ENCODE measurements at places on chromosomes 11 and 22.

DNA sequence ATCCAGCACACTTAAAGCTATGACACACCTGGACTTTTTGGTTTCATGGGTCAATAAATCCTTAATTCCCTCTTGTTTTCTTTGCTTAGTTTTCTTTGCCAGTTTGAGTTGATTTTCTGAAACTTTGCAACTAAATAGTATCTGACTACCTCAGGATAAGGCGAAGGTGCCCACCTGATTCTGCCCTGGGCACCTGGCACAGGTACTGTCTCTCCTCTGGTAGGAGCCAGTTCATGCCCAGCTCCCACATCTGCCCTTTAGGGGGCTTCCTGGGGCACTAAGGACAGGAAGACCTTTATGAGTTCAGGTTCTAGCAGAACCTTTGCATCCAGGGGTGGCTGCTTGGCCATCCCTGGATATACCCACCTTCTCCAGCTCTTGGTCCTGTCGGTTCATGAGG is 19.6 kb upstream of the KCNJ11 start:
- no peak for DNase-seq

- no peak for DNase-seq
Measured at GRCh38 chr11:132142121-132142520, 771.7 kb downstream of the NTM start.

DNA sequence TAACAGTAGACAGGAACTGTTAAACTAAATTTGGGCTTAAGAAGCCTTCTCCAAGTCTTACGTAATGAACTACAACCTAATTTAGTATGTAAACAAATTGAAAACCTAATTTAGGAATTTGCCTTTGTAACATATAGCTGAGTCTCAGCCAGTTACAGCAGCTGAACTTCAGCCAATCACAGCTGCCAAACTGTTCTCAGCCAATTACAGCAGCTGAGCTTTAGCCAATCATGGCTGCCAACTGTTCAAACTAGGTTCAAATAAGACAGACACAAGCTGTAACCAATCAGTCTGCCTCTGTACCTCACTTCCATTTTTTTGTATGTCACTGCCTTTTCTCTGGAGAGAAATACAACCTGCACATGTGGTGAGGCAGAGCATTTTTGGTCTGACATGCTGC is 95.0 kb upstream of the CD44 start:
- DNase-seq, result no peak

DNA sequence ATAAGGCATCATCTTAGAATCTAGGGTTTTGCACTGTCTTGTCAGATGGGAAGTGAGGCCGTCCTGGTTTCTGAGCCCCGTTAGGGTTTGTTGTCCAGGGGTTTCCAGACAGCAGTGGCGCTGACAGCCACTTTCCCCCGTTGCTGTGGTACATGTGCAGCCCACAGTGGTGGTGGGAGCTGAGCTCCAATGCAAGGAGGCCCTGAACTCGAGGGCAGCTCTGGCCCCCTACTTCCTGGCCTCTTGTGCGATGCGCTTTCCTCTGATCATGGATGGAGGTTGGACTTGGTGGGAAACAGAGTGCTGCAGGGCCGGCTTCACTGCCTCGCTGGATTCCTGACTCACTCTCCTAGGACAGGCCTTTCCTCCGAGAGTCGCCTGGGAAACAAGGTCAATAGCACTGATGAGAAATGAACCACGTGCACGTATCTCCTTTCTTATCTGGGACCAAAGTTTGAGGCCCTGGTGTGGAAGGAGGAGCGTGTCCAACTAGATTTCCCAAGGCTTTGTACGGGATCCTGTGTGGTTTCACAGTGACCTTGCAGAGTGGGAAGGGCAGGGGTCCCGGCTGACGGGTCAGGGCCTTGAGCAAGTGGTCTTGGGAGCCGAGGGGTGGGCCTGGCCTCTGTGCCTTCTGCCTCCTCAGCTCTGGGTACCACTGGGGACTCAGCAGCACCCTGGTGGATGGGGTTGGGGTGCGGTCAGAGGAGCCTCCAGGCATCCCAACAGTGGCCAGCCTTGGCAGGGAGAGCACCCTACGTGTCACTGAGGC is 3.7 kb downstream of the PHRF1 start:
- no peak for DNase-seq

- DNase-seq, result no peak
Measured at GRCh38 chr11:101470419-101470818, 113.4 kb downstream of the TRPC6 start.

DNA sequence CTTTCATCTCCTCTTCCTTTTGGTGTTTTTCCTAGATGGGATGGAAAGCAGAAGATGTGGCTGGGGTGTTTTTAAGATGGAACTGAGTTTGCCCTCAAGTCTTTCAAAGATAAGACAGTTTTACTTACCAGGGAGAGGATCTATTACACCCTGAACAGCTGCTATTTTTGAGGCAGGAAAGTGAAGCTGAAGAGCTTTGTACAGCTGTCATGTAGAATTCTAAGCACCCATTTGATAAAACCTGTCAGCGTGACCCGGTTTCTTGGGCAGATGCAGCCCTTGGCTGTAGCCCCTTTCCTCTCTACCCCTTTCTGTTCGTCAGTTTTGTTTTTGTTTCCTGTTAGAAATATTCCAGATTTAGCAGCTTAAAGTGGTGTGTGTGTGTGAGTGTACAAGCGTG is 35.2 kb downstream of the FAT3 start:
- no peak for DNase-seq

DNA sequence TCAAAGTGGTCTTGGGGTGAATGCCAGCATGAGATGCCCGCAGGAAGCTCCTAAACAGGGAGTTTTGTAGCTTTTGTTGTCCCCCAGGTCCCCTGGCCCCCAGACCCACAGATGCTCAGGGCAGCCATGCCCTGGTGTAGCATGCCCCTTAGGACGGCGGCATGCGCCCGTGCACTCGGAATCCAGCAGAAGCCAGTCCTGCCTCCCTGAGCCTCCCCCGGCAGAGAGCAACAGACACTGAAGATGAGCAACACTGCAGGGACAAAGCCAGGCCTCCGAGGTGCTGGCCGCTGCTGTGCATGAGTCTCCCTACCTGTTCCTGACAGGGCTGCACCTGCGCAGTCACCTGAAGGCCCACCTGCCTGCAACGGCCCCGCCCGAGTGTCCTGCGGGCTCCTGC is 59.1 kb downstream of the TRMU start:
- no peak for DNase-seq

DNA sequence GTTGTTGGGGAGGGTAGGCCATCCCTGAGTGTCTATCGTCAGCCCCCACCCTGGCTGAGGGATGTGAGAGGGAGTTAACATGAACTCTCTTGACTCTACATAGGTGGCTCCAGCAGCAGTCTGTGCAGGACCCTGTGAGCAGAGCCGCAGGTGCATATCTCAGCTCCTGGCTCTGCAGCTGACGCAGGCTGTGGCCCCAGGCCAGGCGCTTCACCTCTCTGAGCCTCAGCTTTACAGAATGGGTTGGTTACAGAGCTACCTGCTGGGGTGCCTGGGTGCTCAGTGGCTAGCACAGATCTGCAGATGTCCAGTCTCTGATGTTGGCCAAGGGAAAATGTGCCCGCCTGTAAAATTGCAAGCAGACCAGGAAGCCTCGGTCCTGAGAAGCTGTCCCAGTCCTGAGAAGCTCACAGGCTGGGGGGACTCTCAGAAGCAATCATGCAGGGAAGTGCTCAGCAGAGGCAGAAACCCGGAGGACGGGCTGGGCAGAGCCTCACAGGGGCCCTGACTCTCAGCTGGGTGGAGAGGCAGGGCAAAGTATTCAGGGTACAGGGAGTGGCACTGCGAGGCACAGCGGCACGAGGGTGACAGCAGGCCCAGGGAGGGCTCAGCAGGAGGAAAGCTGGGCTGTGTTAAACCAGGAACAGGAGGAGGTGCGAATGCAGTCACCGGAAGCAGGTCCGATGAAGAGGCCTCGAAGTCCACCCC is 15.9 kb upstream of the LRP5 start:
- DNase-seq, result no peak

All from activated T-helper 1 cell treated with anti-CD3 and anti-CD28 coated beads, Interleukin-2, amount 50 U/mL, for 16 hours (primary cell).